NCI-H2081 (cell line): ENCODE measurements at places on chromosomes 1 and 21.
A peak's percentile ranks its signal among the peaks of the same experiment; 100 is the strongest.

DNA sequence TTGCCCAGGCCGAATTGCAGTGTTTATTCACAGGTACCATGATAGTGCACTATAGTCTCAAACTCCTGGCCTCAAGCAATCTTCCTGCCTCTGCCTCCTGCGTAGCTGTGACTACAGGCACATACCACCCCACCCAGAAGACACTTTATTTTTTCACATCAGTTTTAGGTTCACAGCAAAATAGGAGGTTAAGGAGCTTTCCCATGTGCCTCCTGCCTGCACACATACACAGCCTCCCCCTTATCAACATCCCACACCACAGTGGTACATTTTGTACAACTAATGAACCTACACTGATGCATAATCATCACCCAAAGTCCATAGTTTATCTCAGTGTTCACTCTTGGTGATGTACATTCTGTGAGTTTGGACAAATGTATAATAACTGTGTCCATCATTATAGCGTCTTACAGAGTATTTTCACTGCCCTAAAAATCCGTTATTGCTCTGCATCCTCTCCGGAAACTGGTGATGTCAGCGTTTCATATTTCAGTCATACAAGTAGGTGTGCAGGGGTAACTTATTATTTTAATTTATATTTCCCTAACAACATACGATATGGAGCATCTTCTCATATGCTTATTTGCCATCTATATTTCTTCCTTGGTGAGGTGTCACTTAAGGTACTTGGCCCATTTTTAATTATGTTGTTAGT, 23.2 kb downstream of the OR13G1 start:
- no peak for DNase-seq

DNA sequence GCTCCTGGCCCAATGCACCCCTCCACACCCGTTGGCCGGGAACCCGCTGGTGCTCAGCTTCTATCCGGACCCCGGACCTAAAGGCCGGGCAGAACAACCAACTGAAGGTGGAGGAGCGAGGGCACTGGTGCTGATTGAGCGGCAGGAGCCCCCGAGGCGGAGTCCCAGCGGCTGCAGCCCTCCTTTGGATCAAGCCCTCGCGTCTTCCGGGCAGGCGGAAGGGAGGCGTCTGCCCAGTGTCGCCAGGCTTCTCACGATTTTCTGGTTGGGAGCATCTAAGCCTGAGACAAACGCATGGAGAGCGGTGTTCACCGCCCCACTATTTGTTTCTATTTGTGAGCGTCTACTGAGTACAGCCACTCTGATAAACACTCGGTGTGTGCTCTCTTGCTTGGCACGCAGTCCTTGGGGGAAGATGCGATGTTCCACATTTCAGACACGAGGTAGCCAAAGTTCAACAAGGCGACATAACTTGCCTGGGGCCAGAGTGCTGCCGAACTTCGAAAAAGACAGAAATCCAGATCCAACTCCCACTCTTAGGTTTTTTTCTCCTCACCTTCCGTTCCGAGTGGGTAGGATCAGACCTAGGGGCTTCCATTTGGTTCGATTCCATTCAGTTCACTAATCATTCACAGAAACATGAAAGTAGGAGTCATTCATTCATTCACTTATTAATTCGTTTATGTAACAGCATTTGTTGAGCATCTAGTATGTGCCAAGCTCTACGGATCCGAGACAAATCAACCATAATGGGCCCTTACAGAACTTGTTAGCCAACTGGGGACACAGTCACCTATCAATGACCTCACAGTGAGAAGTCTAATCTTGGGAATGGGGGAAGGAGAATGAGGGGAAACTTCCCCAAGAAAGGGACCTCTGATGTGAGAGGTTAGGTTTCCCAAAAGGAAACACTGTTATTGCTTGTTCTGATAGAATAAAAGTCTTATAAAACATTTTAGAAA, 4.9 kb upstream of the DMRTA2 start:
- no peak for DNase-seq

DNA sequence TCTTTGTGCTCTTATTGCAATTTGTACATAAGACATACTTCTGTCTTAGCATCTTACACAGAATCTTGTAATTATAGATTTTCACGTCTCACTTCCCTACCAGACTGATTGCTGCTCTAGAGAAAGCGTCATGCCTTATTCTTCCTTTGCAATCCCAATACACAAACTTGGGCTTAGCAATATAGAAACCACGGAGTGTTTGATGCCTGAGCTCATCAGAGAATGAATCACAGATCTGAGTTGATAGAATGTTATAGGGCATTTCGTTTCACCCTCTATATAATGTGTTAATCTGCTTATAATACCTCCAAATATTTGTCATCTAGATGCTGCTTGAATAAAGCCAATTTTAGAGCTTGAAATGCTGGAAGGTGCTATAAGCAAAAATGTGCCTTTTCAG, 6.6 kb downstream of the FMO1 start:
- no peak for DNase-seq

DNA sequence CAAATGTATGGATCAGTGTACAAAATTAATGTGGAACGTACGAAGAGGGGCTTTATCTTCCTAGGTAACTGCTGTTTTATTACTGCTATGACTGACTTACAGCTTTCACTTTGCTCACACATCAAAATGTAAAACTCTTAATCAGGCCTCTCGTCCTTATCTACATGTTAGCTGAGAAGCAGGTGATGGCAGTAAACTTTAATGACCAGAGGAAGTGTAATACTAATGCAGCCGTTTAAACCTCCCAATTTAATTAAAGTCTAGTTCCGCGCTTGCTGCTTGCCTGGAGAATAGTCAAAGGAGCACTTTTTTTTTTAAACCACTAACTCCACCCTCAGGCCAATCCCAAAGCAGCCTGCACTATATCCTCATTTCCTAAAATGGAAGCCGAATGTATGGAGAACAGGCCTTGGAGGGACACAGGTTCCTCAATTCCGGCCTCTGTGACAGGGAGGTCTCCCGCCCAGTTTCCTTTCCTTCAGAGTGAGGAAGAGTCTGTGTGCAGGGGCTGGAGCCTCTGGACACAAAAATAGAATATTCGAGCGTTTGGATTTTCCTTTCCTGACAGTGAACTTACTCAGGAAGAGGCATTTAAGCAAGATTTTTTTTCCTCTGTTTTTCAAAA, 36.7 kb upstream of the RASAL2 start:
- DNase-seq: no peak

DNA sequence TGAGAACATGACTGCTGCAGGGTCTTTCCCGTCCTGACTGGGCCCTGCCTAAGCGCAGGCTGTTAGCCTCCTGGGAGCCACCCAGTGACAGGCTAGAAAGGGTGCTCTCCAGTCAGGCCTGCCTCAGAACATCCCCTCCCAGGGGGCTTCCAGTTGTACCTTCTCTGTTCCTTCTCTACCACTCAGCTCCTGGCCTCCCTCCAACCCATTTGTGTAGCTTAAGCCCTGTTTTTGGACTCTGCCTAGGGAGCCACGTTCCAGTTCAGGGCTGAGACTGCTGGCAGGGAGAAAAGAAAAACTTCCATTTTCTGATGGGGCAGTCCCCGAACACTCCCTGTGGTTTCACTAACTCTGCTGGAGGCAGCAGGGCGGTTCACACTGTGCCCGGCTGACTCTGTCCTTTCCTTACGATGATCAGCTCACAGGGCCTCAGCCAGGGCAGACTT, 15.3 kb upstream of the POU3F1 start:
- no peak for DNase-seq

GRCh38 chr1:78601068-78601467, 19.2 kb upstream of the IFI44L start:
- no peak for DNase-seq

DNA sequence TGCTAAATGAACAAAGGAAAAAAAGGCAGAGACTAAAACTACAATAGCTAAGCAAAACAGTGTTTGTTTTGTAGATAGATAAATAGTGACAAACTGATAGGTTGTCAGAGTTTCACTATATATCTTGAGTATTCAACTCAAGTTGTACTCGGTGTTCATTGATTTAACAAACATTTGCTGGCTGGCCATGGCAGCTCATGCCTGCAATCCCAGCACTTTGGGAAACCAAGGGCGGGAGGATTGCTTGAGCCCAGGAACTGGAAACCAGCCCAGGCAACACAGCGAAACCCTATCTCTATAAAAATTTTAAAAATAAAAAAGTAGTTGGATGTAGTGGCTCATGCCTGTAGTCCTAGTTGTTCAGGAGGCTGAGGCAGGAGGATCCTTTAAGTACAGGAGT, 17.3 kb downstream of the C1orf185 start:
- DNase-seq: no peak

GRCh38 chr1:217712925-217713597, 81.9 kb downstream of the SPATA17 start:
- no peak for DNase-seq

DNA sequence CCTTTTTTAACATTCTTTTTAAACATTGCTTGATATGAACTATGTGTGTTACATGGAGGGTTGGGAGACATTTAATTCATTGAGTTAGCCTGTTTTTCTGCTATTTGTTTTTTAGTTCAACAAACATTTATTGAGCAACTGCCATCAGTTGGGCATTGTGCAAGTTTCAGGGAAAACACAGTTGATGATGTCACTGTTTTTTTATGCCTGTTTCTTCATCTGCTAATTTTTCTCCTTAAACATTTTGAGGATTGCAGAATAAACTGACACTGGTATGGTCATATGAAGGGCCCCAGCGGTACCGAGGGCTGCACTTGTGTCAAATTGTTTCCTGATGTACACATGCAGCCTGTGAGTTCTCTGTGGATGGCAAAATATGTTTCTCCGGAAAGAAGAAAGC, 253.0 kb downstream of the FGGY start:
- no peak for DNase-seq

- no peak for DNase-seq
Measured at GRCh38 chr1:244988521-244988920, 124.2 kb upstream of the HNRNPU start.

DNA sequence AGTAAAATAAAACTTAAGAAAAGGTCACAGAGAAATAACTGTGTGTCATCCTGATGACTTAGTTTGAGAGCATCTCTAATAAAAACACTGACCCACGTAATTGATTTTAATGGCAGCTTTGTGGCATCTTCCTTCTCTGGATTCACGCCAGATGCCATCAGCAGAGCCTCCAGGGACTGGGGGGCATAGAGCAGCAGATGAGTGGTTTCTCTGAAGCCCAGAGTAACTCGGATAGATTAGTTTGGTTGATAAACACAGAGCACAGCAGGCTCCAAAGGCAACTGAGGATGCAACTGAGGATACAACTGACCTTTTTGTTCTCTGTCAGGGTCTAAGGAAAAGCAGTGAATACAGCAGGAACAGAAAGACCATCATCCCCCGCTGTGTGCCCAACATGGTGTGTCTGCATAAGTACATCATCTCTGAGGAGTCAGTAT, 180.8 kb downstream of the RPS6KC1 start:
- peak; percentile 49 for DNase-seq

DNA sequence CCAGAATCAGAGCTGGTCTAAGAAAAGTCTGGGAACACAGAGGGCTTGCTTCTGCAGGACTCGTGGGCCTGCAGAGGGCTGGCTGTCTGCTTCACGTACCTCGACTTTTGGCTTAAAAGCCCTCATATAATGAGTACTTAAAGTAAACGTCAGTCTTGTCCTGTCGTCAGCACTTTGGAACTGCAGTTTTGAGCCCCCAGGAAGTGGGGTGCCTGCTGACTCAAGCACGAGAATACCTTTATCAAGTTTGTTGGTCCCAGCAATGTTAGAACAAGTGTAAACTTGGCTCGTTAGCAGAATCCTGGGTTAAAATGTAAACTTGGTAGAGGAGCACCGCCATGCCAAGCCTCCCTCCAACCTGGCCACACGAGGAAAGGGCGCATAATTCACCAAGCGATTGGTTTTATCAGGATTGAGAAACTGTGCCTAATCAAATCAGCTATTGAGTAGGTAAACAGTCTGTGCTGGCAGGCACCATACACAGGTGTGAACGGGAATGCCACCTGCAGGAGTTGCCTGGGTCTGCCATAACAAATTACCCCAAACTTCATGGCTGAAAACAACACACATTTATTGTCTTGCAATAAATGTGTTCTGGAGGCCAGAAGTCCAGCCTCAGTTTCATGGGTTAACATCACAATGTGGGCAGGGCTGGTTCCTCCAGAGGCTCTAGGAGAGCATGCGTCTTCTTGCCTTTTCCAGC, 45.0 kb upstream of the FHAD1 start:
- DNase-seq: no peak

DNA sequence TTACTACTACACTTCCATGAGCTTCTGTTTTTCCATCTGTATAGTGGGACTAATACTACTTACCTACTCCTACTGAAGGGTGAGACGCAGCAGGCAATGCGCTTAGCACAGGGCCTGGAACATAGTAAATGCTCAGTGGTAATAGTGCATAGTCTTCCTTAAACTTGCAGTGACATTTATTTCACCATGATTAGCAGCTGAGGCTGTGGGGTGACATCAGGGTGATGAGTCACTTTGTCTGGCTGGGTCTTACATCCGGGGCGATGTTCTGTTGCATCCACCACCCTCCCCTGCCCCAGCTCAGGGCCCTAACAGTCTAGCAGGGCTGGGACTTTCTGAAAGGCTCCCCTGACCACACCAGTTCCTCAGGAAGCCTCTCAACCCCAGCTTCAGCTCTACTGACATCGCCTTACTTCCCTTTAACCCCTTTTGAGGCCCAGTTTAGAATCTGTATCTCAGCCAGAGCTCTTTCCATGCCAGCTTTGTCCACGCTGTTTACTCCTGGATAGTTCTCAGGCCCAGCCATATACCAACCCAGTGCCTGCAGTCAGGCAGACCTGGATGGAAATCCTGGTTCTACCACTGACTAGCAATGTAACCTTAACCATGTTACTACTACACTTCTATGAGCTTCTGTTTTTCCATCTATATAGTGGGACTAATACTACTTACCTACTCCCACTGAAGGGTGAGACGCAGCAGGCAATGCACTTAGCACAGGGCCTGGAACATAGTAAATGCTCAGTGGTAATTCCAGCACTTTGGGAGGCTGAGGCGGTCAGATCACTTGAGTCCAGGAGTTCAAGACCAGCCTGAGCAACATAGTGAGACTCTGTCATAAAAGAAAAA, 66.3 kb downstream of the CD58 start:
- DNase-seq: no peak

DNA sequence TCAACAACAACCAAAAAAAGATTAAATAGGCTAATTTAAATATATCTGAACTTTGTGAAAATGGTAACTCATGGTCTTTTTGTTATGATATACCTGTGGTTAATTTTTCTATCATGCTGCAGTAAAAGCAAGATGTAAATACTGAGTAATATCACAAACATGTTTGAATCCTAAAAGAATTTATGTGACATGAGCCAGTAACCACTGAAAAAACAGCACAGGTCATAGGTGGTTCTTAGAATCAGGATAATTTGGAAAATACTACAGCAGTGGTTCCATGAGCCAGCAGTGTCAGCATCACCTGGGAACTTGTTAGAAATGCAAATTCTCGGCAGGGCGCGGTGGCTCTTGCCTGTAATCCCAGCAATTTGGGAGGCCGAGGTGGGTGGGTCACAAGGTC, 4.1 kb downstream of the ATP5IF1 start:
- no peak for DNase-seq

GRCh38 chr1:150662811-150663210, 33.4 kb upstream of the ENSA start:
- DNase-seq: no peak
